Vein endothelial cell (primary cell): ENCODE measurements at places on chromosomes 4 and X. TPM values are rescaled to one million over a fixed set of nuclear protein-coding genes. Genes with fewer than 3 reads are reported as not detected.

Gene BTK
- not detected in 2 replicates for total RNA-seq

Gene MAGEA9
- total RNA-seq, result not detected in 2 replicates

Gene F9
- not detected in 2 replicates for total RNA-seq

Gene CXCL10
- total RNA-seq, result 0.10 and 0.33 TPM in 2 replicates

Gene LINC00632
- under 0.01 and 0.86 TPM in 2 replicates for total RNA-seq

Gene GYPB
- total RNA-seq, result not detected in 2 replicates
